Smooth muscle cell of the coronary artery (primary cell): ENCODE measurements at places on chromosomes 2 and 18. TPM values are rescaled to one million over a fixed set of nuclear protein-coding genes. Genes with fewer than 3 reads are reported as not detected.

The DNAH7 gene
- 0.53 and 0.94 TPM in 2 replicates for total RNA-seq

The IL1F10 gene
- total RNA-seq = not detected in 2 replicates

The SLC5A7 gene
- total RNA-seq = not detected in 2 replicates

The MPP4 gene
- total RNA-seq = 0.47 and 1.4 TPM in 2 replicates
